ENCODE measurements at places on chromosomes 3 and 15. TPM values are rescaled to one million over a fixed set of nuclear protein-coding genes. Genes with fewer than 3 reads are reported as not detected.

ZNF385D gene
- 21.0 TPM for polyA plus RNA-seq

DNA sequence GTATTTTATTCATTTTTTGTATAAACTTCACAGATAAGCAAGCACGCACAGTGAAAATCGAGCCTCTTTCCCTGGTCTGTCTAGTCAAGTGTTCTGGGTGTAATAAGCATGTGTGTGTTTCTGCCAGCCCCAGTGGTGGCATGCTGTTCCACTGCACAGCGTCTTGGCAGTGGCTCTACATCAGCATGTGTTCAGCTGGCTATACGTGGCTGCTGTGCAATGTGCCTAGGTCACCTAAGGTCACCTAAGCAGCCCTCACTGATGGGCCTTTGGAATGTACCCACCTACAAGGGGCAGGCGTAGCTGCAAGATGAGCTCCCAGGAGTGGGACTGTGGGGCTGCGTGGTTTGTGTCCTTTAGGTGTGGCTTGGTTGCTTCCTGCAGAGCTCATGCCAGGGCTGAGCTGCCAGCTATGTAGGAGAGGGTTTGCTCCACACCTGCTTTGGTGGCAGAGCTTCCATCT is 4.9 kb downstream of the LIMD1 start:
- no peak for DNase-seq

- DNase-seq, result no peak
Observed at GRCh38 chr3:73536336-73536895, 88.3 kb downstream of the PDZRN3 start.

DNA sequence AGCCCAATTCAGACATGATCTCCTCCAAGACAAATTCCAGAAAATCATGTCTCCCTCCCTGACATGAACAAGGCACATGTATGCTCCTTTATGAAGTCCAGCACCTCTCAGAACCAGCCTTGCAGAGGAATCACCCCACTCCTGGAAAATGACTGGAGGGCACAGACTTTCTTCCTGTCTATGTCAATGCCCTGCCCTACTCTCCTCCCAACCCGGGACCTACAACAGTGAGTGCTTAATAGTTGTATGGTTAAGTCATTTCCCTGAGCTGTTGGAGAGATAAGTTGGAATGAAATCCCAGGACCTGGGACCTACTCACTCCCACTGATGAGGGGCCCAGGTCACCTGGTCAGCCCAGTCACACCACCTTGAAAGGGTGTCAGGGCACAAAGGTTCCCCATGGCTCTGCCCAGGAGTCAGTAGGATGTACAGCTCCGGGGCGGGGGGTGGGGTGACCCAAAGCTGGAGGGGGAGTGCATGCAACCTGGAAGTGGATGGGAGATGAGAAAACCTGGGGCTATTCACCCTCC is 80.1 kb upstream of the HERC1 start:
- DNase-seq, result no peak

DNA sequence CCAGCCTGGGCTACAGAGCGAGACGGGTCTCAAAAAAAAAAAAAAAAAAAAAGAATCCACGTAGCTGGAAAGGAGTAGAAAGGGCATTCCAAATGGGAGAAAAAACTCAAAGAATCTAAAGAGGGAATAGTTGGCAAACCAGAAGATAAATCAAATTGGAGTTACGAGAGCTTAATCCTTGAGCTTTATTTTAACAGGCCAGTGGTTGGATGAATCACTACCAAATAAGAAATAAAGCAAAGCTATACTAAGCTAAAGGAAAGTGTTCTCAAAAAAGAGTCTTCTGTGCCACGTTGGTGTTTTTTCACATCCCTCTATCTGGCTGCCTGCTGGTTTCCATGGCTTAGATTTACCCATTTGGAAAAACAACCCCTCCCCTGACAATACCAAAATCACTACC is 14.0 kb downstream of the VGLL4 start:
- no peak for DNase-seq

GRCh38 chr3:139425745-139426400 is 36.4 kb upstream of the COPB2 start:
- DNase-seq, result no peak

TXNRD3 gene
- polyA plus RNA-seq, result 8.6 TPM

TMCO5A gene
- not detected for polyA plus RNA-seq

GOLGA8S gene
- 0.79 TPM for polyA plus RNA-seq

DNA sequence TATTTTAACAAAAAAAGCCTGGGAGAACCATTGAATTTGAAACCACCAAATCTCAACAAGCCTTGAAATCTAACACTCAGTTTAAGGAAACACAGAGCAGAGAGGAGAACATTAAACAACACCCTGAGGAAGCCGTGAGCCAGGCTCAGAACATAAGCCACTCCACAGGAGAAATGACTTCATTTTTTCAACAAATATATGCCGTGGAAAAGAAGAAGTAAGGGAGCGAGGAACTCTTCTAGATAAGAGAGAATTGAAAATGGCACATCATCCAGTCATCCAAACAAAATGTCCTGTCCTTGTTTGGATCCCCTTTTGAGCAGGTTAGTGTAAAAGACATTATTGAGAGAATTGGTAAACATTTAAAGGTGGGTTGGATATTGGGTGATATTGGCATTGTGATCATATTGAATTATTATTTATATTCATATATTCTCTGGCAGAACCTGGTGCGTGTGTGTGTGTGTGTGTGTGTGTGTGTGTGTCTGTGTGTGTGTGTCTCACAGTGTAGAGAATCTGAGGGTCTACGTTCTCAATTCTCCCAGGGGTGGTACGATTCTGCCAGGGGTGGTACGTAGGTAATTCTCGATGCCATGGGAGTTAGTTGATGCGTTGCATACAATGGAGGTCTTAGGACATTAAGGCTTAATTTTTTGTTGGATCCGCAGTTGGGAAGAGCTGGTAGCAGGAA is 94.4 kb downstream of the ST6GAL1 start:
- DNase-seq, result no peak

CLDN11 gene
- polyA plus RNA-seq, result 1.7 TPM

ZNF774 gene
- polyA plus RNA-seq, result 3.6 TPM

BRK1 gene
- polyA plus RNA-seq, result 142 TPM

ARGFX gene
- polyA plus RNA-seq, result not detected

AGBL1 gene
- 11.7 TPM for polyA plus RNA-seq

DNA sequence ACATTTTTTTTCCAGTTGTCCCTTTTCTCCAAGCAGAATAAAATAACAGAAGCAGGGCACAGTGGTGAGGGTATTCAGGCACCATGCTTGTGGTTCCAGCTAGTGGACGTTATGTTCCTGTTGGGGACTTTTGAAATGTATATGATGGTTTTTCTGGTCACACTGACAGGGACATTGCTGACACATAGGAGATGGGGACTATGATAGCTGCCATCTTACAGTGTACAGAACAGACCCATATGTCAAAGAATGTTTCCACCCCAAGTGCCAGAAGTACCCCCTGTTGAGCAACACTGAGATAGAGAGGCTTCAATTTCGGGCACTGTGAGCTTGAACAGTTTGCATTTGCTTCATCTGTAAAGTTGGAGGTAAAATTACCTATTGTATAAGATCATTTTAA is 38.6 kb downstream of the MCTP2 start:
- no peak for DNase-seq

GRCh38 chr15:27137127-27137526 is 166.1 kb downstream of the GABRG3 start:
- DNase-seq, result no peak

DNA sequence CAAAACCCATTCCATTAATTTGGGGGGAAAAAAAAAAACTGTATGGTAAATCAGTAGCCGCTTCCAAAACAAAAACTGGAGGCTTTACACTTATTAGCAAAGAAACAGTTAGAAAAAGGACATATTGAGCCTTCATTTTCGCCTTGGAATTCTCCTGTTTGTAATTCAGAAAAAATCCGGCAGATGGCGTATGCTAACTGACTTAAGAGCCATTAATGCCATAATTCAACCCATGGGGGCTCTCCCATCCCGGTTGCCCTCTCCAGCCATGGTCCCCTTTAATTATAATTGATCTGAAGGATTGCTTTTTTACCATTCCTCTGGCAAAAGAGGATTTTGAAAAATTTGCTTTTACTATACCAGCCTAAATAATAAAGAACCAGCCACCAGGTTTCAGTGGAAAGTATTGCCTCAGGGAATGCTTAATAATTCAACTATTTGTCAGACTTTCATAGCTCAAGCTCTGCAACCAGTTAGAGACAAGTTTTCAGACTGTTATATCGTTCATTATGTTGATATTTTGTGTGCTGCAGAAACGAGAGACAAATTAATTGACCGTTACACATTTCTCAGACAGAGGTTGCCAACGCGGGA is 9.4 kb upstream of the RPL24 start:
- DNase-seq, result peak; percentile 57

DNA sequence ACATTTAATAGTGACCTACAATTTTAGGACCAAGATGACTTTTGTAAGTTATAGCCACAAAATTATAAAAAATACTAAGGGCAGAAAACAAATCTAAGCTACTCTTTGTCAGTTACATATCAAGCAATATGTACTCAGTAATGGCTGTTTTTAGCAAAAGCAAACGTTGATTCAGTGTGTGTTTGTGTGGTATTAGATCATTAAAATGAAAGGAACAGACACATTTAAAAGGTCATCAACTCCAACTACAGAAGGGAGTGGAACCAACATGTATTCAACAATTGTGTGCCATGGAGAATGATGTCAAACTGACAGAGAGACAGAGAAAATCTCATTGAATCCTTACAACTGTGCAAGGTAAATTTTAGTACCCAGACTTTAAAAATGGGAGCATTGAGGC is 268.8 kb upstream of the STT3B start:
- DNase-seq, result no peak

GRCh38 chr15:83445643-83446042 is 1.5 kb upstream of the SH3GL3 start:
- DNase-seq, result no peak

DNA sequence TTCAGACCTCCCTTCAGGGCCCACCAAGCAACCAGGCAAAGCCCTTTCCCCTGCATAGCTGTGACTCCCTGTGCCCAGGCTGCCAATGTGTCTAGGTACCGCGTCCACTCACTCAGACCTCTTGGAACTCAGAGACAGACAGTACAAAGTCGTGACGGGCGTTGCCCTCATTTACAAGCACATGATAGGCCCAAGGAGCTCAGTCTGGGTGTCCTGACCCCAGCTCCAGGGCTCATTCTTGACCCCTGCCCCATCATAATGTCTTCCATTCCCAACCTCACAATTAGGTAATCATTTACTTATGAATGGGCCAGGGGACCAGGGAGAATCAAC is 56.0 kb downstream of the KLF13 start:
- DNase-seq, result no peak

SSR3 gene
- polyA plus RNA-seq, result 75.6 TPM

GRCh38 chr3:15290736-15291135 is 41.6 kb downstream of the SH3BP5 start:
- DNase-seq, result no peak

DNA sequence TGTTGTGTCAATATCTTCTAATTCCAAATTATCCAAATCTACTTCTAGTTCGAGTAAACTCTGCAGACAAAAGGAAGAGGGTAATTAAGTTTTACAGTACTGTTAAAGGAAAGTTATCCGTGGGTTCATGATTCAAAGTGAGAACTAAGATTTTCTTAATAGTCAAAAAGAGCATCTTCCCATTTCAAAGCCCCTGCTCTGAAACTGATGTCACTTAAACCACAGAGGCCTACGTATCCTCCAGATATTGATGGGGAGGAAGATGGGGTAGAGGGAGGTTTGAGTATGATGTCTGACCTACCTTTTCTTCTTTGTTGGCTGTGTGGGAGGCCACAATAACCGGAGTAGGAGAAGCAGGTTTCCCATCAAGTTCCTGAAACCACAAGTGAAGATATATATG is 14.1 kb downstream of the MRPS22 start:
- DNase-seq, result no peak

DNA sequence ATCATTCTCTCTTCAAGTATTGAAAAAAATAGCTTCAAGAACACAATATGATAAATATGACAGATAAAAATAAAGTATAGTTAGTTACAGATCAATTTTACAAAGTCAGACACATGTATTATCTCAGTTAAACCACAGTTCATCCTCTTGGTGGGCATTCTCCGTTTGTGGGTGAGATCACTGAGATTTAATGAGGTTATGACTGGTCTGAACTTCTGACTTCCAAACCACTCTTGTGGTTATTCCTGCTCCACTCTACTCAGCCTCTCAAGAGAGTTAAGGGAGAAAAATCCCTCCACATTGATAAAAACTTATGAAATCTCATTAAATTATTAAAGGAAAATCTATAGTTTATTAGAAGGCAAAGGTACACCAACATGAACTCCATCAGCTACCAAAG is 229.9 kb upstream of the LRTM1 start:
- DNase-seq, result no peak

GRCh38 chr3:24923570-24923969 is 428.9 kb upstream of the THRB start:
- no peak for DNase-seq

SERPINI2 gene
- 0.36 TPM for polyA plus RNA-seq

C3orf22 gene
- not detected for polyA plus RNA-seq
